Activated effector memory CD4-positive, alpha-beta T cell treated with anti-CD3 and anti-CD28 coated beads, Interleukin-2, amount 50 U/mL, for 16 hours (primary cell): ENCODE measurements at places on chromosomes 16 and 17.

- no peak for DNase-seq
These were observed 32.0 kb upstream of the PLLP start for GRCh38 chr16:57316390-57317017.

DNA sequence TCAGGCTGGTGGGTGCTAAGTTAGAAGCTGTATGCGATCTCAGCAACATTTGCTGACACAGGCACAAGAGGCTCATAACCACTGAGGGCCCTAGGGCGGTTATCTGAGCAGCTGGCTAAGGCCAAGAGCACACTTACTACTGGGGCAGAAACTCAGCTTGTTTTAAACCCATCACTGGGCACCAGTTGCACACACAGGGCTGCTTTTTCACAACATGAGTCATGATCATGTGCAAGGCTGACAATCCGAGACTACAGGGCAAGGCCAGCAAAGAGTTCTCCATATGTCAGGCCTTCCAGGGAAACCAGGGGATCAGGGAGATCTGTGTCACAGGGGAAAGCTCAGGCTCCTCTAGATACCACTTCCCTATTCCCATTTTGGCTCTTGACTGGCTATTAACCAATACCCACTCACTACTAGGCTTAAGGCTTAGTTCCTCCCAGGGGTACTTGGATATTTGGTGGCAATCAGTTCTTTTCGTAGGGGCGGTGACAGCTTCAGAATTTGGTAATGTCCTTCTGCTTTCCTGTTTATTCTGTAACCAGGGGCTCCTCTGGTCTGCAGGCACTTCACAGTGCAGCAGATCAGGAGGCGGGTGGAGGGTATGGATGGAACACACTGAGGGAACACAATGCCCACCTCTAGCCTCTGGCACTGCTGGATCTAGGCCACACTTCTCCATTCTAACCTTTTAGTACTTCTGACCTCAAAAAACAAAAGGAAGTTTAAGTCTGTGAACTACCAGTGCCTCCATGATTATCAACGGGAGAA lies 44.9 kb upstream of the ERN1 start:
- DNase-seq: no peak

DNA sequence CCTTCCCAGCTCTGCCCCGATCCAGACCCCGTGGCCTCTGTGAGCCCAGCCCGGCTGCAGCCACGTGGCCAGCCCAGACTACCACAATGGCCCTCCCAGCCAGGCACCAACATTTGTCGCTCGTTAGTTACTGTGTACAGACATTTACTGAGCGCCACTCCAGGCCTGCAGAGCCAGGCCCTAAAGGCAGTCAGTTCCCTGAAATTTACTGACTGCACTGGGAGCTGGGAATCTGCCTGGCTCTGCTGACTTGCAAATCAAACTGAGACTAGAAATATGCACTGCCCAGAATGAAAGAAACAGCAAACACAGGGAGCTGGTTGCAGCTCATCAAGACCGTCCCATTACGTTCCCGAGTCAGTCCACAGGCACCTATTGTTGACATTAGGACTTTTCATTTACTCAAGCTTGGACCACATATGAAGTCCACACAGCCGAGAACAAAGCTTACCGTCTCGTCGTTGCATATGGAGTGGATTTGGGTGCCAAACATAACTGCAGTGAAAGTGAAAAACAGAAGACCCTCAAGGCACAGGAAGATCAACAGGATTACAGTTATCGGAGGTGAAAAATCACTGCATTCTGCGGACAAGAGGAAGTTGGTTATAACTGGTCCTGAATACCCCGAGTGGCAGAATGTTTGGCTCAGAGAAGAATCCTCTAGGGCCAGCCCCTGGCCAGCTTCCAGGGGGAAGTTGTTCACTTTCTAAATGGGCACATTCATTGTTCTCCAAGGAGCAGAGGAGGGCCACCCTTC lies 34.5 kb downstream of the ZDHHC7 start:
- DNase-seq: no peak

DNA sequence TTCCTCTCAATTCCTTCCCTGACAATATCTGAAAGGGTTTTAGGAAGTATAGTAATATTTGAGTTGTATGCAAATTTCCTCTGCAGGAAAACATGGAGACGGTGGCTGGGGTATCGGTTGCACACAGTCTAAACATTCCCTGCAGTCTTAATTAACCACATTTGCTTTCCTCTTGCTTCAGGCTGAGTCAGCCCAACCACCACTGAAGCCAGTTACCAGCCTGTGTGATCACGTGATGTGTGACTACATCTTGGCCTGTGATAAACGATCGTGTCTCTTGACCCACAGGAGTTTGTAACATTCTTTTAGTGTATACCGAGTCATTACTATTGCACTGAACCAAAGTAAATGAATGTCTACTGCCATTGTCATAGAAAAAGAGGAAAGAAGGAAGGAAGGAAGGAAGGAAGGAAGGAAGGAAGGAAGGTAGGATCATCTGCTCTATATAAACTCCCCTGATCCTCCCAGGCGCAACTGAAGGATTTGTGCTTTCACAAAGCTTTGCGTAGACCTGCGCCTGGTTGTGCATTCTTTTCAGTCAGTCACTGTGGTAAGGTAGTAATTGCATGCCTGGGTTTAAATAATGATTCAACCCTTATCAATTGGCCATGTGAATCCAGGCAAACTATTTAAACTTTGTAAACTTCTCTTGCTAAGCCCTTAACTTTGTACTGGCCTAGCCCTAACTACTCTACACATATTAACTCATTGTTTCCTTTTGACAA lies 280.6 kb upstream of the SALL1 start:
- no peak for DNase-seq

DNA sequence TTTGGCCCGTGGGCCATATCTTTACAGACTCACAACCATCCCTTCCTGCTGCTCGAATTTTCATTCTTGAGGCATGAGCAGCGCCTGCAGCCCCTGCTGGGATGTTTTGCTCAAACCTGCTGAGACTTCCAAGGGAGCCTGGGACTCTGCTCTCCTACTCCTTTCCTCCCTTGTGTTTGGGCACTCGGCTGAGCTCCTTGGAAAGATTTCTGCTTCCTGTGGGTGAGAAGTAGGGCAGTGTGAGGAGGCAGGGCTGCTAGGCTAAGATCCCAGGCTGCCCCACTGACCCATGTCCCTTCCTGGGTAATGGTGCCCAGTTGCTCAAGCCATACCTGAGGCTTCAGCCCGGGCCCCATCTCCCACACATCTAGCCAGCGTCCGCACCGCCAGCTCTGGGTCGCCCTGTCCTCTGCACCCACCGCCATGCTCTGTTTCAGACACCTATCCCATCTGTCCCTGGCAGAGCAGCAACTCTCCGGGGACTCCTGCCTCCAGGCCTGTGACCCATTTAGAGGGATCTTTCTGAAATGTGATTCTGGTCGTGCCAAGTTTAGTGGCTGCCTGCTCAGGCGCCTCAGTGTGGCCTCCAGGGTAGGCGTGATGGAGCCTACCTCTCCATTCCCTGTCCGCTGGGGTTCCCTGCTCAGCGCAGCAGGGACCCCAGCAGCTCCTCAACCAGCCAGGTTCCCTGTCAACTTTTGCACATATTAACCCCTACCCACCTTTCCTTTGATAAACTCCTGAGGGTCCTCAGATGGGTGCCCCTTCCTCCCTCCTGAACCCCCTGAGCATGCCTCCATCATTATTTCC lies 190.1 kb downstream of the CCDC182 start:
- DNase-seq: no peak

DNA sequence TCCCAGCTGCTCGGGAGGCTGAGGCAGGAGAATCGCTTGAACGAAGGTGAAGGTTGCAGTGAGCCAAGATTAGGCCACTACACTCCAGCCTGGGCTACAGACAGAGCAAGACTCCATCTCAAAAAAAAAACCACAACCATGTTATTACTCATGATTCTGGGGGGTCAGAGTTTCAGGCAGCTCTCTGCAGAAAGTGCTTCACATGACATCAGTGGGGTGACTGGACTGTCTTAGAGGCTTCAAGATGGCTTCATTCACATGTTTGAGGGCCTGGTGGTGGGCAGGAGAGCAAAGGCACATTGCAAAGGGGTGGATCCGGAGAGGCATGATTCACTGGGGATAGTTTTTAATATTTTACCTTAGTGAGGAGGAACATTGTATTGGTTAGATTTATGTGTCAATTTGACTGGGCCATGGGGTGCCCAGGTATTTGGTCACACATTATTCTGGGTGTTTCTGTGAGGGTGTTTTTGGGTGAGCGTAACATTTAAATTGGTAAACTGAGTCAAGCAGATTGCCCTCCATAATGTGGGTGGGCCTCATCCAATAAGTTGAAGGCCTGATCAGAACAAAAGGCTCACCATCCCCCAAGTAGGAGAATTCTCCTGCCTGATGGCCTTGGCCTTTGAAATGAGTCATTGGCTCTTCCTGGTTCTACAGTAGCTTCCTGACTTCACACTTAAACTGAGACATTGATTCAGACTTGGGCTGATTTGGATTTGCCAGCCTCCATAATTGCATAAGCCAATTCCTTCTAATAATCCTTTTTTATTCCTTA lies 109.8 kb downstream of the GOSR1 start:
- DNase-seq: no peak
